ENCODE measurements at places on chromosomes 3 and 15. TPM values are rescaled to one million over a fixed set of nuclear protein-coding genes. Genes with fewer than 3 reads are reported as not detected.
A peak's percentile ranks its signal among the peaks of the same experiment; 100 is the strongest.

The EXOSC7 gene
- total RNA-seq: 24.4 TPM

The THPO gene
- total RNA-seq: 0.11 TPM

The SPPL2A gene
- total RNA-seq: 87.5 TPM

DNA sequence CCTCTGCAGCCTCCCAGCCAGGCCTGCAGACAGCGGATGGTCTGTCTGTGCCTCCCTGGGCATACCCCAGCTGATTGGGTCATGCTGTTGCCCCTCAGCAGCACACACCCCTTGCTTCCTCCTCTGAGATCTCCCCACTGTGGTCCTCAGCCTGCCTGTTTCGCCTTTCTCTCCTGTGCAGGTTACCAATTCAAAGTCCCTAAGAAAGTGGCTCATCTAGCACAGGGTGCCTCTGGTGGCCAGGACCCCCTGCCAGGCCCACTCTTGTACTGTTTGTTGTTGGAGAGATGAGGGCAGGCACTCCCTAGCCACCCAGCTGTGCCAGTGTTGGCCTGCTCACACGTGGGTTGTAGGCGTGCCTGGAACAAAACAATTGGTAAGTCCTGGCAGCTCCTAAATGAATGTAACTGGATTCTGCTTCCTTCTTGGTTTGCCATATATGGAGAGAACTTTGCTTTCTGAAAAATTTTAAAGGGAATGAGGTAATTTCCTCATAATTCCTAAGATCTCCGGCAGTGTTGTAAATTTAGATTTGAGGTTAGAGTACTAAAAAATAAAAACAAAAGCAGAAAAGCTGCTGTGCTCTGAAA, 213.2 kb upstream of the IL12A start:
- DNase-seq: peak; percentile 56

- no peak for DNase-seq
Measured at GRCh38 chr3:176785171-176785570, 412.1 kb downstream of the TBL1XR1 start.

- no peak for DNase-seq
Measured at GRCh38 chr3:159764490-159765029, 224.1 kb upstream of the IL12A start.

DNA sequence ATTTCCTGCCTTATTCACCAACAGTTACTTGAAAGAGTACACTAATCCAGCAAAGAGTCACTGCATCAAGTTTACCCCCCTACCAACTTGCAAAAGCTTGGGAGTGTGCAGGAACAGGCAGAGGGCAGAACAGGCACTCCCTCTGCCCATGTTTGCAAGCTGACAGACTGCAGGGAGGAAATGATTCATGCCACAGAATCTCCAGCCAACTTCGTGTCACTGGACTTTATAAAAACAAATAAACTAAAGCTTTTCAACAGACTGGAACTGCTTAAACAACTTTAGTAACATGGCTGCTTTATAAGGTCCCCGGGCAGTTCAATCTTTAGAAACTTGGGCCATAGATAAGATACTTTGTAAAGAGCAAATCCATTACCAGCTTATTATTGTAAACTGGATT, 129.5 kb downstream of the THRB start:
- peak; percentile 36 for DNase-seq

DNA sequence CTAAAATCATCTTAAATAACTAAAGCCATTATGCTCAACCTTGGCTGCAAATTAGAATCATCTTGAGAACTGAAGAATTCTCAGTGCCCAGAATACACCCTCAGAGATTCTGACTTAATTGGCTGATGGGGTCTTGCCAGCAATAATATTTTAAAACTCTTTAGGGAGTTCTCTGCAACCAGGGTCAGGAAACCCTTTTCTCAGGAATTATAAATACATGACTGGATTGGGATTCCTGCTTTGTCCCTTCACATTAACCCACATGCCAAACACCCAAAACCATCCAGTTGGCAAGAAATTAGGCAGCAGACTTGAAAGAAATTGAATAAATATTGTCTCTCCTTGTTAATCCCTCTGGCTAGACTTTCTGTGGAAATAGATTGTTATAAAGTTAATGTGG, 482.3 kb upstream of the NECTIN3 start:
- DNase-seq: no peak

DNA sequence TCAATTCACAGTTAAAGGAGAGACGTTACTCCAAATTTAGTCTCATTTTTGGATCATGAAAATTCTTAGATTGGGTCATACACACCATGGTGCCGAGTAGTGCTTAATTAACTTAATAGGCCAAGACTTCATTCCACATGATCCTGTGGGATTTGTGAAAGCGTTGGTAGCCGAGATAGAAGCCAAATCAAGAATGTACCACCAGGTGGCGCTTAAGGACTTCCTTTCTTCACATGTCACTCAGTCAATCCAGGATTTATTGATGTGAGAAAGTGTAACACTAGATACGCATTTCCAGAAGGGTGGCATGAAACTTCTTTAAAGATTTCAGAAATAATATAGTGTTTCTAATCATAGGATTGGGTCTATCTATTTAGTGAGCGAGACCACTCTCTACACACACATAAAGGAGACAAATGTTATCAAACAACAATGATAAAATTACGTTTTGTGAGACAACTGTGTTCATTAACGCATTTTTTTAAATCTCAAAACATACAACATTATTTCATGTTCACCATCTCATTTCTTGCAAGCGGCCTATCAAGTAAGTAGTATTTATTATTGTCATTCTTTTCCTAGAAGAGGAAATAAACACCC, 436.1 kb downstream of the CHL1 start:
- no peak for DNase-seq

- no peak for DNase-seq
Measured at GRCh38 chr3:154275965-154276364, 48.3 kb downstream of the DHX36 start.

- DNase-seq: no peak
Measured at GRCh38 chr3:156142702-156143101, 22.3 kb downstream of the KCNAB1 start.
